ENCODE measurements at places on chromosomes 12 and 14. TPM values are rescaled to one million over a fixed set of nuclear protein-coding genes. Genes with fewer than 3 reads are reported as not detected.

DNA sequence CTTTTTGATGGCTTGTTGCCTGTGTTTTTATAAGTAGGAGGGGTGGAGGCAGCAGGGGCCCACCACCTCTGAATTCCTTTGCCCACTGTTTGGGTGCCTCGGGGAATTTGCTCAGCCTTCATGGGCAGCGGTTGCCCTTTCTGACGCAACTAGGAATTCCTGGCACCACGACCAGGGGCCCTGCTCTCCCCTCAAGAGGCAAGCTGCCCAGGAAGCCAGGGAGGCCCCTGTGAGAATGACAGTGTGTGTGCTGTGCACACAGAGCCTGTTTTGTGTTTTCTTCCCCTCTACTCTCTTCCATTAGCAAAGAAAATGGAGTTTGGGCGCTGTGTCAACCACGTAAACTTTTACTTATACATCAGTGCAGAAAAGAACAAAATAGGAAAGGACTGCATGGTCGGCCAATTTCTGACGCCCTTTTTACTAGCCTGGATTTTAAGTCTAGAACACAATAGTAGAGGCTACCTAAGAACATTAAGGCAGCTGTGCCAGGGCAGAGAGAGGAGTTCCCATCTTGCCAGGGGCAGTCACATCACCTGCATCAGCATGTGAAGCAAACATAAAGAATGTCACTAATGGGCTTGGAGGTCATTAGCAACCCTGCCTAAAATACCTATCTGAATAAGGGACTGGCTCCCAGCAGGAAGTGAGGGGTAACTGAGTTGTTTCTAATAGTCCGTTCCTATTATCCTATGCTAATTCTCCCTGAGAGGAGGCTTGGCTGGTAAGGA lies 17.9 kb upstream of the PTGR2 start:
- no peak for DNase-seq

The TSHR gene
- not detected for total RNA-seq

The CLEC2A gene
- not detected for total RNA-seq

The AQP6 gene
- total RNA-seq = not detected

DNA sequence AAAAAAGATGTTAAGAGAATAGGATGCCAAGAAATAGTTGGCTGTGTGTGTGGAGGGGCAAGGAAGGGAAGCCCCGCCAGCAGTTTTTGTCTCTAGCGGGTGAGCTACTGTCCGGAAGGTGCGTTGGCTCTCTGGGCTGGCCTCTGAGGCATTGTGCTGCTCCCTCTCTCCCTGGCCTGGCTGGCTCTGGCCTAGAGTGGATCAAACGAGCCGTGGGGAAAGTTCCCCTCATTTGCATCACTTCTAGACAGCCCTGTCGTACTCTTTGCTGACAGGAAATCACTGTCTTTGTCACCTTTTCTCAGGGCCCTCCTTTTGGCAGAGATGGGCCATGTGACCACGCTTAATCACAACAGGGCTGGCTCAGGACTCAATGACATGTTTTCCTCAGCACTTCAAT lies 236.1 kb upstream of the NPAS3 start:
- no peak for DNase-seq

The CD69 gene
- total RNA-seq = 91.1 TPM

DNA sequence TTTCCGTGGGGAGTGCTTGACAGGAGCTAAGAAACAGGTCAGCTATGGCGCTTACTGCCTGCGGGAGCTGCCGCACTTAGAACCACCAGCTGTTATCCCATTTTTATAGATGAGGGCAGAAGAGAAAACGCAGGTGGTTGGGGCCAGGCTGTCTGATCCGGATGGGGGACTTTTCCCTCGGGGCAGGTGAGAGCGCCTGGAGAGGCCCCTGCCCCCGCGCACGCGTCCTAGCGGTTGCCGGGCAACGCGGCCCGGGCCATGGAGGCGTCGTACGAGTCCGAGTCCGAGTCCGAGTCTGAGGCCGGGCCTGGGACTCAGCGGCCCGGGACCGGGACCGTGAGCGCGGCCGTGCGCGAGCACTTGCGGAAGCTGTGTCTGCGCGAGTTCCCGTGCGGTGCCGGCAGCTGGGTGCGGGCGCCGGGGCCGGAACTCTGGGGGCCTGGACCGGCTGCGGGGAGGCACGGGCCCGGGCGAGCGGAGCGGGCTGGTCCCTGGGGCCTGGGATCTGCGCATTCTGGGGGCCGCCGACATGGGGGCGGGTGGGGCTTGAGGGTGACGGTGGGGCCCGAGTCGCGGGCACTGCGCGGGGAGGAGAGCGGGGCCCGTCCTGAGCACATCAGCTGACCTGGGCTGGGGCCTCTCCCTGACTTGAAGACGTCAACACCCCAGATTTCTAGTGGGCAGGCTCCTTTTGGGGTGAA lies at the start of gene LRRC43:
TSS of gene LRRC43 (plus strand) at position 237 of the 701 bp plus-strand sequence. CDS start at position 259, 22 bp downstream.
- peak; percentile 40 for DNase-seq

The SLC8A3 gene
- total RNA-seq = 0.09 TPM

GRCh38 chr12:102806110-102806509 lies 110.9 kb downstream of the PAH start:
- no peak for DNase-seq

The ASCL1 gene
- total RNA-seq = 0.16 TPM

GRCh38 chr12:3747976-3748619 lies 4.8 kb downstream of the CRACR2A start:
- no peak for DNase-seq

DNA sequence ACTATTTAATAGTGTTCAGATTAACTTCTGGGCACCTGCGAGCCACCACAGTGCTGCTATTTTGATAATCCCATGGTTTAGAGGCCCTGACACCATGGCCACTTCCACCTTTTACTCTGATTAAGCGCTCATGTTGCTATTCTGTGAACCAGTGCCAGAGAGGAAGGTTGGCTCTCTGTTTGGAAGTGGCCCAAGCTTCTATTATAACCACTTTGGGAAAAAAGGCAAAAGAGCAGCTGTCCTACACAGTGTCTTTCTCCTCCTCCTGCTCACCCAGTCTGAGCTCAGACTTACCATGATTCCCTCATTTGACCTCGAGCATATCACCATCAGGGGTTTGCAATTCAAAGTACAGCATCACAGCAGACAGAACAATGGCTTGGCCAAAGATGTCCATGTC lies 23.3 kb downstream of the DYRK2 start:
- DNase-seq = no peak

- no peak for DNase-seq
Measured at GRCh38 chr12:3560295-3560620, 69.3 kb downstream of the PRMT8 start.

DNA sequence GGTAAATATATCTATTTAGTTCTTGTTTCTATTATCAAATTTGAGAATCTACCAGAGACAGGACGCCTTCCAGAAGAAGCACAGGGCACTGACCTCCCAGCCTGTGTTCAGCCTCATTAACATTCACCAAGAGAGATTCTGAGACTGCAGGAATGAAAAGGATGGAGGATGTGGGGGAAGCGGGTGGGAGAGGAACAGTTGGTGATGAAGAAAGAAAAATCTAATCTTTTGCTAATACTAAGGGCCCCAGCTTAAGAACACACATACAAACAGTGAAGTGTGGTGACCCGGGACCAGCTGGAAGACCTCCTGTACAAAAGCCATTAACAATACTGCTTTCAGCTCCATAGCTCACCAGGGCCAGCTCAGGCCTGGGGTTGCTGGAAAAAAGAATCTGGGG lies 160.5 kb downstream of the NUAK1 start:
- no peak for DNase-seq

DNA sequence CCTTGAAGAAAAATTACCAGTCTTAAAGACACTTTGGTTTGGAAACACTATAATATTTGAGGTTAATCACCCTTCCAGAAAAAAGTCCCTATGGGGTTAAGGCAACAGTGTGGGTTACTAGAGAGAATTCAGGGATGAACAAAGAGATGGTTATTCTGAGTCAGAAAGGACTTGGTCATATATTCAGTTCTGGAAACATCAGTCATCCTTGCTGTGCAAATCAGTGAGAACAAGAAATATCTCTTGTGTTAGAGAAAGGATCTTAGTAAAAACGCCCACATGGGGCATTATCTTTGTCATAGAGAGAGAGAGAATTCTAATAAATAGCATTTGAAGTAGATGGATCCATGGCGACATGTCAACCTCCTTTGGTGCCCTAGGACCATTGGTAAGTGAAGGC lies 59.4 kb upstream of the E2F7 start:
- no peak for DNase-seq

The RD3L gene
- total RNA-seq = not detected

DNA sequence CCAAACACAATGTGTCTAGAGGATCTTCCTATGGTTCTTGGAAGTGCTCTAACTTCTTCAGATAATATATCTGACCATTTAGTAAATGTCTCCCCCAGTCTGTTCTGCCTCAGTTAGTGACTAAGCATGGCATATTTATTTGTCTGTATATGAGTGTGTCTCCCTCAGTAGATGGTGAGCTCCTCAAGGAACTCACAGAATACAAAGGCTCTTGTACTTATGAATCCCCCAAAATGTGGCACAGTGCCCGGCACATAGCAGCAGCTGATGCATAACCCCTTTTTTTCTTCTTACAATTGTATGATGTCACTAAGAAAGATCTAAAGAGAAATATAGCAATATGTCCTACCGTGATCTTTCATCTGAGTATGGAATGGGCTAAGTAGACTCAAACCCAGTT lies 264.7 kb upstream of the PRICKLE1 start:
- DNase-seq = no peak

- no peak for DNase-seq
Measured at GRCh38 chr12:126358806-126359205, 1293.6 kb downstream of the AACS start.

DNA sequence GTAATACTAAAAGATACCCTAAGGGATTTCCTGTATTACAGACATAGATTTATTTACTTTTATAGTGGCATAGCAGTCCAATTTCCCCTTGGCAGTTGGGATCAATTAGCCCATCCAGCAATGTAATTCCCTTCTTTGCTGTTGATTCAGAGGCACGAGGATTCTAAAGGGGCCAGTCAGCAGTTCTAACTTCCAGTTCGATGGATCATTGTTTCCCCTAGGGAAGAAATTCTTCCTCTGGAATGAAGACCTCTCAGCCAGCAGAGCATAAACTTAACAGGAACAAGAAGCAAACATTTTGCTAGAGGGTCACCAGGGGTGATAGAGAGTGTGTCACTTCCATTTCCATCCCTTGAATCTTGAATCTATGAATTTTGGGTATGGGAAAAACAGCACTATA lies 395.7 kb upstream of the NOVA1 start:
- DNase-seq = no peak

DNA sequence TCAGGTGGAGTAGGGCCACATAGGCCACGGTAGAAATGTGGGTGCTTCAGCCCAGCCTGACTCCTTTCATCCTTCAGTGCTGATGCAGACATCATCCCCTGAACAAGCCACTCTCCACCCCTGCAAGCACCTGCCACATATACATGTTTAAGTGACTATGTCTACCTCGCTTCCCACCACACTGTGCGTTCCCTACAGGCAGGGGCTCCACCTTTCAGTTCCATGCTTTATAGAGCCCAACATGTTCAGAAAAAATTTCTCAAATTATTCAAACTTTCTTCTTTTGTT lies 11.6 kb downstream of the SLC7A7 start:
- DNase-seq = no peak

DNA sequence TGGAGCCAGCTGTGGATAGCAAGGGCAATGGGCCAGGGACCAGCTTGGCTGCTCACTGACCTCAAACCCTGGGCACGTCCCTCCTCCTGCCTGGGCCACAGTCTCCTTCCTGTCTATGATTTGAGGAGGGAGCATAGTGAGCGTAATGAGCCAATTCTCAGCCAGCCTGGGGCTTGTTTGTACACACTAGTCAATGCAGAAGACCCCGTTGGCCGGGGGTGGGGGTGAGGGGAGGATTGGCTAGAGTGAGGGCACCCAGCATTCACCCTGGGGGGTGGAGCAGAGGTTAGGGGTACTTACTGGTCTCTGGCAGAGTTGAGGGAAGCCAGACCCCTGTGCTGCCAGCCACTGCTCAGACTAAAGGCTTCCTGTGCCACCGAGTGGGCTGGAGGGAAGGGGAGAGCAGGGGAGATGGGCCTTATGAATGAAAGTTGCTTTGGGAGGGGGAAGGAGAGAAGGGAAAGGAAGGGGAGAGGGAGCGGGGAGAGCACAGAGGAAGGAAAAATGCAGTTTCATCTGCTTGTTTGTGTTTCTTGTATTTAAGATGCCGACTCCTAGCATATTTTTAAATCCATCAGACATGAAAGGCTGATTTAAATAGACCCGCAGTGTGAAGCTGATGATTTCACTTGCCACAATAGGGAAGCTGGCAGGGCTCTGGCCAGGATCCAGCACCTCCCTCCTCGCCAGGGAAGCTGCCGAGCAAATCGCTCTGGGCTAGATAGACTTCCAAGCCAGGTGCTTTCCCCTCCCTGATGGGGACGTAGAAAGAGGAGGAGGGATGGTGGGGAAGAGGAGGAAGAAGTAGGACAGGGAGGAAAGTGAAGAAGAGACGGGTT lies 114.0 kb downstream of the PRMT8 start:
- DNase-seq = no peak

- no peak for DNase-seq
Measured at GRCh38 chr14:77180726-77181602, 634 bp upstream of the TMEM63C start.

- DNase-seq = no peak
Measured at GRCh38 chr12:116104167-116104767, 173.2 kb downstream of the MED13L start.

DNA sequence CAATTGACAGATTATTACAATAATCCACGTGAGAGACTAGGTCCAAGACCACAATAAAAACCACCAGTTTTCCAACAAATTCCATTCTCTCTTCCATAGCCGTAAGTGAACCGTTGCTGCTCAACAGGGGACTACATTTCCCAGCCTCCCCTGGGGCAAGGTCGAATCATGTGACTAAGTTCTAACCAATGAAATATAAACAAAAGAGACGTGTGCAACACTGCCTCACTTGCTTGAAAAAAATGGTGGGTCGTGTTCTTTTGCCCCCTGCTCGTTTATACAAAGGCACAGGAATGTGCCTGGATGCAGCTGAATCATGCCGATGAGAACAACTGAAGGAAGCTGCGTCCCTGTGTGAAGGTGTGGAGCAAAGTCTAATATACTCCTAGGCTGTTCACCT lies 51.1 kb downstream of the HSPB8 start:
- no peak for DNase-seq

- DNase-seq = no peak
Measured at GRCh38 chr12:57237932-57238853, 8.7 kb downstream of the SHMT2 start.

DNA sequence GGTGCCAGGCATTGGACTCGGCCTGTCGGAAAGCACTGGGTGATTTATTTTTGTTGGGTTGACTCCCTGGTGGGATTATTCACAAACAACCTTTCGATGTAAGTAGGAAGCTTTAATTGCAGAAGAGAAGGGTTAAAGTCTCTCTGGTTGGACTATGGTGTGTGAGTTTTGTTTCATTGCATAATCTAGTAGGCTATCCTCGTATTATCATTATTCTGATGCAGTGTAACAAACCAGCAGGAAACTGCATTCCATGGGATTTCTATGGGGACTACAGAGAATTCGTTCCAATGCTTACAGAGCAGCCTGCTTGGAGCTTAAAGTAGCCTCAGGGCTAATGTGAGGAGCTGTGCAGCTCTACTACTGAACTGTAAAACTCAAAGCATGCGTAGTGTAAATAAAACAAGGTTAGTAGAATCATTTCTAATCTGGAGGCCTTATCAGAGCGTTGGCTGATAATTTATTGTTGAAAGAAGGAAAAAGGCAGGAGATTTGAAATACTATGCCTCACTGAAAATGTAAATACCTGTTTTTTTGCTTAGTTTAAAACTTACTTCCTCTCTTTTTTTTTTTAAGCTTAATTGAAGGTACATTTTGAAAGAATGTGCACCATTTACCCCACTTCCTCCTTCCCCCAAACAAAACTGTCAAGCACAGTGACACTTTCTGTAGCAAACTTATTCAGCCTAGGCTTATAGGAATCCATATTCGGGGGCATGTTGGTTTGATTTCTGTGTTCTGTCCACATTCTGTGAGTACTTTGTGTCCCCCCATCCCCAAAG lies 226.7 kb downstream of the NPAS3 start:
- DNase-seq = no peak
